Osteocyte (in vitro differentiated cells): ENCODE measurements at places on chromosomes 7 and 10. TPM values are rescaled to one million over a fixed set of nuclear protein-coding genes. Genes with fewer than 3 reads are reported as not detected.

DNA sequence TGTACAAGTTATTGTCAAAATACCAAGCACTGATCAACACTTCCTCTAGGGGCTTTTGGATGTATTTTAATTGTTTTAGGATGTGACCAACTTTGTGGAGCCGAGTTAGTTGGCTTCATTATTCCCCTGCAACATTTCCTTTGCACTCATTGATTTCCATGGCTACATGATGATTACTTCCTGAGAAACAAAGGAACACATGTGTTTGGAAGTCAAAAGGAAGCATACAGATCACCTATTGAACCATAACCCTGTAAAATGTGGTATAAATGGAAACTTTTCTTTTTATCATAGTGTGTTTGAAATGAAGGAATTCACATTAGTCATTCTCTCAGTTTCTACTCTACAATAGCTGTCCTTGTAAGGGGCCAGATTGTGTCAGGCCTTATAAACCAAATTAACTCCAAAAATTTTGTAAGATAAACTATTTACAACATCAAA is 32.2 kb upstream of the EXOC6 start:
- no peaks in the 10 kb centered on the region for H3K4me1 ChIP-seq
- no peak for DNase-seq
- H3K36me3 ChIP-seq = no peaks in the 10 kb centered on the region
- no peak overlapping the region for H3K27ac ChIP-seq

DNA sequence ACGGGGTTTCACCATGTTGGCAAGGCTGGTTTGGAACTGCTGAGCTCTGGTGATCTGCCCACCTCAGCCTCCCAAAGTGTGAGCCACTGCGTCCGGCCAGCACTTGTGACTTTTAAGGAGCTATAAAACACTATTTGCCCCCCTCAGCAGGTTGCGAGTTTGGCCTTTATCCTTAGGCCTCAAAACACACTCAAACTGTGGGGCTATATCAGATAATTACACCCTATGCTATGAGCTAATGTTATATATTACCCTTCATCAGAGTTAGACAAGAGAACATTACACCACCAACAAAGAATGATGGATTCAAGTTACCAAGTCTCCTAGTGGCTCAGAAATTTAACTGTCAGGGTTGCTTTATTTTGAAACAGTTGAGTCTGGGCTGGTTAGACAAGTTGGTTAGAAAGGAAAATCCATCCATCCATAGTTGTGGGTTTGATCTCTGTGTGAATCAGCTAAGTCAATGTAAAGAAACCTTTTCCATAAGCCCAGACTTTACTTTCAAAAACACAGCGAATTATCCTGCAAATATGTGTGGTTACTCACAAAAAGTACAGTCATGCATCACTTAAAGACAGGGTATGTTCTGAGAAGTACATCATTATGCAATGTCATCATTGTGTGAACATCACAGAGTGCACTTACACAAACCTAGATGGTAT is 115.8 kb downstream of the SEMA3D start:
- no peaks in the 10 kb centered on the region for H3K27me3 ChIP-seq
- no peak overlapping the region for H3K4me3 ChIP-seq
- H3K4me1 ChIP-seq = peaks cover 34% of the 10 kb centered on the region
- peak overlapping the region; percentile 7 for H3K27ac ChIP-seq

GRCh38 chr7:50262916-50263690 is 41.4 kb upstream of the IKZF1 start:
- no peak for DNase-seq
- no peaks in the 10 kb centered on the region for H3K4me1 ChIP-seq
- peaks cover 7% of the 10 kb centered on the region for H3K27me3 ChIP-seq
- H3K27ac ChIP-seq = no peak overlapping the region
- H3K4me3 ChIP-seq = no peak overlapping the region
- no peaks in the 10 kb centered on the region for H3K36me3 ChIP-seq

DNA sequence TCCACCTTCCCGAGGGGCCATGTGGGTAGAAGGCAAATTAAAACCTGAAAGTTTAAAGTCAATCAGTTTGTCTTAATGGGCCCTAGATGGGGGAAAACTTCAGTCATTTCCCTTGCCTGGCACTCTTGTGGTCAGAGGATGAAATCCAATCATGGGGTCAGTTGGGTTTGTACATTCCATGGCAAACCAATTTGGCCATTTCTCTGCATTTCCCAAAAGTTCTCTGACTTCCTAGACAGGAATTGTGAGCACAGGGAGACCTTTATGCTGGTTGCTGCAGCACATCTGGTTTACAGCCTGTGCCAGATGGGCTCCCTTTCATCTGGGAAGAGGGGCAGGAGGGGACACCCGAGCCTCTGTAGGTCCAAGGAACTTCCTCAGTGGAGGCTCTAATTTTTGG is 113.0 kb downstream of the CYP26A1 start:
- DNase-seq = no peak
- H3K27me3 ChIP-seq = peaks cover 30% of the 10 kb centered on the region
- H3K27ac ChIP-seq = no peak overlapping the region
- no peaks in the 10 kb centered on the region for H3K36me3 ChIP-seq
- H3K4me3 ChIP-seq = no peak overlapping the region

Gene OR6V1
- not detected in 2 replicates for total RNA-seq
